ENCODE measurements at places on chromosomes 7 and 10.

GRCh38 chr10:84727398-84727797 is 399.0 kb downstream of the CCSER2 start:
- DNase-seq: no peak

GRCh38 chr7:138752518-138753149 is 45.2 kb upstream of the TMEM213 start:
- DNase-seq: no peak

- DNase-seq: no peak
Observed at GRCh38 chr10:58967551-58968388, 208.7 kb upstream of the PHYHIPL start.

DNA sequence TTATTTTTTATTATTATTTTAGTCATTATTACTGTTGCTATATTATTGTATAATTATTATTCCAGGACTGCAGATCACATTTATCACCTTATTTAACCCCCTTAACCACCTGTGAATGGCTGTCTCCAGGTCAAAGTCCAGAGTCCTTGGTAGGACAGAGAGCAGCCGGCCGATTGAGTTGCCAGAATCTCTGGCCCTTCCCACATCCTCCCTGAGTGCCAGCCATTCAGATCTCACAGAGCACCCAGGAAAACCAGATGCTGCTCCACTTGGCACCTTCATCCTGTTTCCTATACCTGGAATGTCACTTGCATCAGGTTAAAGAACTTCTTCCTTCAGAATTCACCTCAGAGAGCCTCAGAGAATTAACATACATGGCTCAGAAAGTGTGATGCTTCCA is 101.1 kb downstream of the ELAPOR2 start:
- DNase-seq: no peak

DNA sequence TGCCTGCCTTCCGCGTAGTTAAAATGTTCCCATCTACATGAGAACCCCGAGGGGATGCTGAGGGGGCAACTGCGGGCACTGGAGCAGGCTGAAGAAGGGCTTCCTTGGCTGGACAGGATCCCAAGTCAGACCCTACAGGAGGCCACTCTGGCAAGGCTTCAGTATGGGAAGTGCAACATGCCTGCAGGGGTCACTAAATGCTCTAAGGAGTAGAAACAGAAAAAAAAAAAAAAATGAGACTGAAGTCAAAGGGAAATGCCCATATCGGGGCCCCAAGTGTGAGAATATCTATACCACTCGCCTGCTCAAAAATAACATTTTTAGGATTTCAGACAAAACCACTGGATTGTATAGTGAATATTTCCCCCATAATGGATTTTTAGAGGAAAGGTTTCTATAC is 33.5 kb downstream of the FAM204A start:
- DNase-seq: no peak

DNA sequence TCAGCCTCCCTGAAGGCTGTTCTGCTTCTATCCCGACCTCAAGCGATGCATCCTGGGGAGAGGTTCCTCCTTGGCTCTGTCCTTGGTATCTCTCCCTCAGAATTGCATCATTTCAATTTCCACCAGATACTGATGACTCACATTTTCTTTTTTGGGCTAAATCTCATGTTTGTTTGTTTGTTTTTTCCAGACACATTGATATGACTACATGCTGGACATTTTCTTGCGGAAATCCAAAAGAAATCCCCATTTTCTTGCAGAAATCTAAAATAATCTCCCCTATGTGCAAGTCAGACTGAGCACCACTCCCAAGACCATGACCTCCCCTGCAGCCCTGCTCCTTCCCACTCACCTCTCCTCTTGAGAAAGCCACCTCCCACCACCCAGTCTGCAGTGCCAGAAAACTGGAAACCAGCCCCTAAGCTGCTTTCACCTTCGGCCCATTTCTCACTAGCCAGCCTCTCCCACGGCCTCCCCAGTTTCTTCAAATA is 260.2 kb upstream of the PRKCQ start:
- no peak for DNase-seq

DNA sequence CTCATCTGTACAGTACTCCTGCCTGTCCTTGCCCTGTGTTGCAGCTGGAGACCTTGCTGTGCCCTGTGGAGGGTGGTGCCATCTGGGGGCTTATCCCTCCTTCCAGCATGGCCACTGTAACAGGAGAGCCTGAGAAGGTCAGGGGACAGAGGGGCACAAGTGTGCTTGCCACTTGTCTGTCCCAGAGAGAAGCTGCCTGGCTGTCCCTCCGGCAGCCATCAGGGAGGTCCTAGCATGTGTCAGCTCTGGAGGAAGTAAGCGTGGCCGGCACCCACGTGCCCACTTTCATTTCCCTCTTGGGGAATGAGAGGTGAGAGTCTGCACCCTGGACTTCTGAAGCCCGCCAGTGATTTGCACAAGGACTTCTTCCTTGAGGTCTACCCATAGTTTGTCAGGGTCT is 97.0 kb upstream of the PPIF start:
- no peak for DNase-seq

- DNase-seq: peak; percentile 77
Observed at GRCh38 chr10:20624642-20625041, 272.5 kb downstream of the NEBL start.

GRCh38 chr10:6269432-6269831 is 66.7 kb downstream of the PFKFB3 start:
- DNase-seq: no peak

DNA sequence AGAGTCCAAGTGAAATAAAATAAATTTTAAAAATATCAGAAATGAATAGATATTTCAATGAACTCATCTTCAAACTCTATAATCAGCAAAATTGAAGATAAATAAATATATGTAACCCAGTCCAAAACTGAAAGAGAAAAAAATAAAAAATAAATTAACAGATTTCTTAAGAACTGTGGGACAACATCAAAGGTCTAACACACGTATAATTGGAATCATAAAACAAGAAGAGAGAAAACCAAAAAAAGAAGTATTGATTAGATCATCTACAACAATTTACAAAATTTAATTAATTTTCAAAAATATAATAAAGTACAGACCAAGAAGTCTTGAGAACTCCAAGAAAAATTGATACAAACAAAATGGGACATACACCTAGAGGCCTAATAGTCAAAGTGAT is 625.8 kb upstream of the SORCS1 start:
- DNase-seq: no peak

DNA sequence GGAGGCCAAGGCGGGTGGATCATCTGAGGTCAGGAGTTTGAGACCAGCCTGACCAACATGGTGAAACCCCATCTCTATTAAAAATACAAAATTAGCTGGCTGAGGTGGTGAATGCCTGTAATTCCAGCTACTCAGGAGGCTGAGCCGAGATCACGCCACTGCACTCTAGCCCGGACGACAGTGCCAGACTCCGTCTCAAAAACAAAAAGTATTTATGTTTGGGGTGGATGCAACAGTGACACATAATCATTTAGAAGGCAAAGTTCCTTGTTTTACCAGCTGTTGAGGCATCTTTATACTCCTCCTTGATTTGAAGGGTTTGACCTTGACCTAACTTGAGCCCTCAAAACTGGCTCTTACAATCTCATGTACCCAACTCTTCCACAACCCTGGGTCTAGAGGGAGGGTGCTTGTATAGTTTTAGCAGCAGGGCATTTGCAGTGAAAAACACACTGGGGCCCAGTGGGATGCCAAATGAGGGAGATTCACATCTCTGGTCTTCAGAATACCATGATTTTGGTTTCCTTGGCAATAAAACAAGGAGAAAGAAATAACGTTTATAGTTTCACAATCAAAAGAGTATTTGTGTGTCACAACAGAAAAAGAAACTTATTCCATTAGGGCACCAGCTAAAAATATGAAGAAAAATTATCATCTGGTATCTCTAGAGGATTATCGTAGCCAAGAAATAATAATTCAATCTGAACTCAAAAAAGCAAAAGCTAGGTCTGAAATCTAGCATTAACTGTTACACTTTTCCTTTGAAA is 14.2 kb upstream of the TMEM254 start:
- DNase-seq: peak; percentile 20

- no peak for DNase-seq
Observed at GRCh38 chr7:39035903-39036302, 58.2 kb downstream of the POU6F2 start.

DNA sequence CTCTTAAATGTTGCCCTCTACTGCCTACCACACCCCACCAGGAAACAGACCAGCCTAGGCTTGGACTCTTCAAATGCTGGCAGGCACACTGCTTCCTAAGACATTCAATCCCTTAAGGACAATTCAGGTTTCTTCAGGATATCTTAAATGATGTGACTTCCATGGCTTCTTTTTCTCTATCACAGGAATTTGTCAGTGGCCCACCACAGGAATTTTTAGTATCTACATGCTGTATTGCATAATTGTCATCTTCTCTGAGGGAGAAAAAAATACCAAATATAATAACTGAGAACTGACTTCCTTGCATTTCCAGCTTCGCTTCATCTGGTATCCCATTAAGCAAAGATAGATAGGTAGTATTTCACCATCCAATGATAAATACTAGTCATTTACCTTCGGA is 129.3 kb downstream of the WNT2 start:
- DNase-seq: no peak

DNA sequence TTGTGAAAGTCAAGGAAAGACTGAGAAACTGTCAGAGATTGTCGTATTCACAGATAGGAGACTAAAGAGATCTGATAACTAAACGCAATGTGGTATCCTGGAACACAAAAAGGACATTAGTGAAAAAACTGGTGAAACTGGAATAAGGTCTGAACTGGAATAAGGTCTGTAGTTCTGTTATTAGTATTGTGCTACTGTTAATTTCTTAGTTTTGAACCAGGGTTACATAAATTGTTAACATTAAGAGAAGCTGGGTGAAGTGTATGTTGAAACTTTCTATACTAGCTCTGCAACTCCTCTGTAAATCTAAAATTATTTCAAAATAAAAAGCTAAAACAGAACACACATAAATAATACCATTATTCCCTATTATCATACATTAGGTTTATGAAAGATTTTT is 3.4 kb upstream of the NT5C2 start:
- DNase-seq: no peak

- no peak for DNase-seq
Observed at GRCh38 chr10:99809931-99810615, 27.6 kb downstream of the ABCC2 start.

DNA sequence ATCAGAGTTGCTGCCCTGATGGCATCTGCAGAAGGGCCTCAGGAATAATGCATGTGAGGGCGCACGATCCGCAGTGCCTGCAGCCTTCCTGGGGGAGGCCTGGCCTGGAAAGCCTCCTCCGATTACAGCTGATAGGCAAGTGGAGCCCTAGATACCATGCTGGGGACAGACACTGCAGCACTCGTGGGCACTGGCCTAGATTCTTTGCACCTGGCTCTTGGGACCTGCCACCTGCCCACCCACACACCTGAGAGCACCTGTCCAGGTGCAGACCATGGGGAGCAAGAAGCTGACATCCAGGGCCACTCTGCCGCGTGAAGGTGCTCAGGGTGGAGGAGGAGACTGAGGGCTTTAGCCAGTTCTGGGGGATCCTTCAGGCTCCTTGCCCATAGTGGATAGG is 14.8 kb downstream of the YKT6 start:
- no peak for DNase-seq

DNA sequence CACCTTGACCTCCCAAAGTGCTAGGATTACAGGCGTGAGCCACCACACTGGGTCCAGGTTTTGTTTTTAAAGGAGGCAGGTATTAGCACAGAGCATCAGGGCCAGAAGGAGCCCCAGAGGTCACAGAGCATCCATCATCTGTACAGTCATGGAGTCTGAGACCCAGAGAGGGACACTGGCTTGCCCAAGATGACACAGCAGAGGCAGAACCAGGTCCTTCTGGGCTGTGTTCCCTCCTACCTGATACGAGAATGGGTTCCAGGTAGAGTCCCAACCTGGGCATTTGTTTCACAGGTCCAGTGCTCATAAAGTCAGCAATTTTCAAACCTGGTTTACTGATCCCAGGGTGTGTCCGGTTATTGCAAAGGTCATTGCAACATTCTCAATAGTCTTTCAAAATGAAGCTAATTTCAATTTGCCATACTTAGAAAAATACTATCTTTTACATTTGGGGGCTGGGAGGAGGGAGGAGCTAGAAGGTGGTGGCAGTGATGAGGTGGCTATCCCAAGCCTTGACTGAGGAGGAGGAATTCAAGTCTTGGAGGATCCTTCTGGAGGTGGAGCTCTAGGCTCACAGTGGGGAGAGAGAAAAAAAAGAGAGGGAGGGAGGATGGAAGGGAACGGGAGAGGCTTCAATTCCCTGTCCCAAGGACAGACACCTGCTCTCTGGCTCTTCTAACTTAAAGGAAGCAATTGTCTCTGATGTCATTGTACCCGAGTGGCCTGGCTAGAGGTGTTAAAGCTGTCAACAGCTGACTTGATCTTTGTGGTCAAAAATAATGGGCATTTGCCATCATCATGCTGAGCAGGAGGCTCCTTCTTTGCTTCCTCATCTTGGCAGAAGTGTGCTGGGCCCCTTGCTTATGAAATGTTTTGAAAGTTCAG is 8.1 kb downstream of the MXI1 start:
- no peak for DNase-seq

GRCh38 chr10:132476146-132477065 is 61.2 kb upstream of the INPP5A start:
- no peak for DNase-seq

GRCh38 chr7:29527505-29528108 is 36.0 kb upstream of the PRR15 start:
- DNase-seq: no peak

- DNase-seq: peak; percentile 54
Observed at GRCh38 chr10:114604357-114605130, 53.5 kb downstream of the ABLIM1 start.

- DNase-seq: peak; percentile 89
Observed at GRCh38 chr10:74589226-74589673, 237.2 kb upstream of the KAT6B start.

DNA sequence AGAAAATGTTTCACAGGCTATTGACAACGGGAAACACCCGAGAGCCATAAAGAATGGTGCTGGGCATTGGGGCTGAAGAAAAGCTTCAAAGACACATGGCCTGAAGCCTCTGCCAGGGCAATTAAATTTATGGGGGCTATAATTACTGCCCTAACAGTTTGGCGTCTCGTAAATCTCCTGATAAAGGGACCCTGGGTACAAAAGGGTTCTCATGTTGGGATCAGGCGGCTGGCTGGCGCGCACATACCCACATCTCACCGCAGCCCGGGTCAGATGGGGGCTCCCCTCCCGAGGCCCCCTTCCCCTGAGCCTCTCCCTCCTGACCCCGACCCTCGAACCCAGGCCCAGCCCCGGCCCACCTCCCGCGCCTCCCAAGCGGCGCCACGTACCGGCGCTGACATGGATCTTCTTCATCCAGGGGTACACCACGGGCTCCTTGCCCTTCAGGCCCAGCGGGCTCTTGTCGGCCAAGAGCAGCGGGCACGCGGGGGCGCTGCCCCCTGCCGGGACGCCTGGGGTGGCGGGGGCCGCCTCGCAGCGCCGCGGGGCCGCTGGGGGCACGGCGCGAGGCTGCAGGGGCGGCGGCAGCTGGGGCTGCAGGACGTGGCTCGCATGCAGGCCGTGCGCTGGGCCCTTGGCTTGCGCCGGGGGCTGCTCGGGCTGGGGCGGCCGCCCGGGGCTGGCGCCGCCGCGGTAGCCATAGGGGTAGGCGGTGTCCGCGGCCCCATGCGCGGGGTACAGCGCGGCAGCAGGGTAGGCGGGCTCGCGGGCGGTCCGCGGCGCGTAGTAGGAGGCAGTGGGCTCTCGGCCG is 623 bp downstream of the HOXA4 start:
- DNase-seq: no peak

- DNase-seq: peak; percentile 36
Observed at GRCh38 chr7:70657571-70657970, 474.4 kb upstream of the GALNT17 start.

GRCh38 chr10:72322030-72322279 is 32.8 kb downstream of the DNAJB12 start:
- DNase-seq: no peak
